Stimulated activated CD4-positive, alpha-beta T cell treated with anti-CD3 and anti-CD28 coated beads, Interleukin-12 subunit alpha, Interleukin-12 subunit beta, amount 100 ng/mL, for 4 hours (primary cell): ENCODE measurements at places on chromosomes 2 and 18.

GRCh38 chr2:55092439-55092838 lies 42.2 kb upstream of the RTN4 start:
- DNase-seq: no peak

DNA sequence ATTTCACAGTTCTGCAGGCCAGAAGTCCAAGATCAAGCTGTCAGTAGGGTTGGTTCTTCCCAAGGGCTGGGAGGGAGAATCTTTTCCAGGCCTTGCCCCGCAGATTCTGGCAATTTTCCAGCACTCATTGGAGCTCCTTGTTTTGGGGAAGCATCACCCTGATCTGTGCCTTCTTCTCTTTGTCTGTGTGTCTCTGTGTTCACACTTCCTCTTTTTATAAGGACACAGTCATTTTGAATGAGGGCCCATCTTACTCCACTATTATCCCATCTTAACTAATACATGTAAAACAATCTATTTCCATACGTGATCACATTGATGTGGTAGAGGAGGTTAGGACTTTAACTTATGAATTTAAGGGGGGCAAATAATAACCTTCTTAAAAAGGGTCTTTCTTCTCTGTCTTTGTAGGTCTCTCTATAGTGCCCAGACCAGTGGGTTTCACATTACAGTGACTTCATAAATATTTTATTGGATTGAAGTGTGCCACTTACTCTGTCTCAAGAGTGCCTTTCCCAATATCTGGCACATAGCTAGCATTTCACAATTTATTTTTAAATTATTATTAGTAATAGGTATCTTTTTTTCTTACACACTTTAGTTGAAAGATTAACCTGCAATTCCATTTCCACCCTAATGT lies 68.9 kb upstream of the CBLN2 start:
- DNase-seq: no peak

DNA sequence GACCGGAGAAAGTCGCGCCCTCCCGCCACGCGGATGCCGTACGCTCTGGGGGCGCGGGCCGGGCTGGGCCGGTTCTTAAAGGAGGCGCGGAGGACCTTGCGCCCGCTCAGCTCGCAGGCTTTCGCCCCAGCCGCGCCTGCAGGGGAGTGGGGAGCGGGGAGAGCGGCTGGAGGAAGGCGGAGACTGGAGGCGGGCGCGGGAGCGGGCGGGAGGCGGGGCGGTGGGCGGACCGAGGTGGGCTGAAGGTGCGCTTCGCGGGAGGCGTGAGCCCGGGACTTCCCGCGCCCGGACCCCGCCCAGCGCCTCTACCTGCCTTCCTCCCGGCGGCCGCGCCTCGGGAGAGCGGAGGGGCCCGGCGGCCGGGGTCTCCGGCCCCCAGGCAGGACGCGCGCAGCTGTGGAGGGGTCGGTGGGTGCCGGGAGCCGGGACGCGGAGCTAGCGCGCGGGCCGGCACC lies at the start of gene ADRA2B:
Gene ADRA2B, minus strand, starts transcription at position 148 of the 455 bp plus-strand sequence. CDS start 422 bp downstream, outside the sequence.
- DNase-seq: peak; percentile 87

- DNase-seq: no peak
Measured at GRCh38 chr2:68980956-68981355, 6.5 kb downstream of the GKN1 start.

DNA sequence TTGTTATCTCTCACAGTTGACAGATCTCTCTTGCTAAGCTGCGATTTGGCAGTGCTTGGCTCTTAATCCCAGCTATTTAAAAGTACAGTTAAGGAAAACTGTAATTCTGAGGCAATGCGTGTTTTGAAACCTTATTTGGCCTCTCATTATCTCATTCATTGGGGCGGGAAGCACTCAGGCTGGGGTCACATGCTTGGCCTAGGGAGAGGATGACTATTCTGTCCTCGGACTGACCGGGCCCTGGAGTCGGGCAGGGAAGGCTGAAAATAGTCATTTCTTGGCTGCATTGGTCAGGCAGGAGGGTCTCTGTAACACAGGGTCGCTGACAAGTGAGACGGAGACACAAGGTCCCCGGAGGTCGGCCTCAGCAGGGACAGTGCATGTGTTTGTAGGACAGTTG lies 20.2 kb upstream of the EMILIN2 start:
- no peak for DNase-seq

DNA sequence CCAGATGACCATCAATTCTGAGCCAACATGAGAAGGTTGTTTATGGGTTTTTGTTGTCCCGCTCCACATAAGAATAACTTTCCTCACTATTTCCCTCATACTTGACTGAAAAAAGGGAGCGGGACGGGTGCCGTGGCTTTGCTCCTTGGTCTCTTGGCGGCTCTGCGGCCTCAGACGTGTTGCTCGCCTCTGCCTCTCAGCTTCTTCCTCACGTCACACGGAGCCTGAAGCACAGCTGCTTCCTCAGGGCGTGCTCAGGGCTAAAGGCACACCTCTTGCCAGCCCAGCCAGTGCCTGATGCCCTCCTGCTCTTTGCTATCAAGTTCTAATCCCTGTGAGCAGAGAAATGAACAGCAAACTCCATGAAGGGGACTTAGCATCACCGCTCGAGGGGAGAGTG lies 17.9 kb upstream of the ID2 start:
- no peak for DNase-seq

- no peak for DNase-seq
Measured at GRCh38 chr18:53408271-53408670, 816.2 kb downstream of the MBD2 start.

DNA sequence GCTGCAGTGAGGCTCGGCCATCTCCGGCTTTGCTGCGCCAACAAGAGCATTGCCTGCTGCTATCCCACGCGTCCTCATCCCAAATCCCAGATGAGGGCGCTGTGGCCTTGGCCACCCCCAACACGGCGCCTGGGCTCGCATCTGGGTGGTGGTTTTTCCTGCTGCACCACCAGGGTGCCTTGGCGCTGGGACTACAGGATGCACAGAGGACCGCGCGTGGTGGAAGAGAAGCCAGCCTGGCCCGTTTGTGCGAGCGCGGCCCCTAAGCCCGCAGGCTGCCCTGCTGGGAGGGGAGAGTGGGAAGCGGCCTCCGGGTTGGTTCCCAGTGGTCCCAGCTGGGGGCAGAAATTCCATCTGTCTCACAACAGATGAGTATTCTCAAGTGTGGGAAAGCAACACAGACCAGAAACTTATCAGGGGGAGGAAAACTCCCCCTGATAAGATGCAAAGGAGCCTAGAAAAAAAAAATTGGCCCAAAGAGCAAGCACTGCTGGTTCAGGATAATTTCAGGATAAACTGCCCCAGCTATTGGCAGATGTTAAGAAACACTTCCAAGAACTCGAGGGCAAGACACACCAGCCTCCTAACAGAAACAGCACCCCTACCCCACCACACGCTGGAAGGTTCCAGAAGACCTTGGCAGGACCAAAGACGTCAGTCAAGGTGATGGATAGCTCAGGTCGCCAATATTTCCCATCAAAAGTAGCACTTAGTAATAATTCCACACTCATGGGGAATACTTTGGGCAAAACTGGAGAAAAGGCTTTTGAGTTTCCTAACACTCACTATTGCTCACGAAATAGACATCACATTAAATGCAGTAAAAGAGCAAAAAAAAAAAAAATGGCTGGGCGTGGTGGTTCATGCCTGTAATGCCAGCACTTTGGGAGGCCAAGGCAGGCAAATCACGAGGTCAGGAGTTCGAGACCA lies 152.1 kb downstream of the PXDN start:
- DNase-seq: no peak

DNA sequence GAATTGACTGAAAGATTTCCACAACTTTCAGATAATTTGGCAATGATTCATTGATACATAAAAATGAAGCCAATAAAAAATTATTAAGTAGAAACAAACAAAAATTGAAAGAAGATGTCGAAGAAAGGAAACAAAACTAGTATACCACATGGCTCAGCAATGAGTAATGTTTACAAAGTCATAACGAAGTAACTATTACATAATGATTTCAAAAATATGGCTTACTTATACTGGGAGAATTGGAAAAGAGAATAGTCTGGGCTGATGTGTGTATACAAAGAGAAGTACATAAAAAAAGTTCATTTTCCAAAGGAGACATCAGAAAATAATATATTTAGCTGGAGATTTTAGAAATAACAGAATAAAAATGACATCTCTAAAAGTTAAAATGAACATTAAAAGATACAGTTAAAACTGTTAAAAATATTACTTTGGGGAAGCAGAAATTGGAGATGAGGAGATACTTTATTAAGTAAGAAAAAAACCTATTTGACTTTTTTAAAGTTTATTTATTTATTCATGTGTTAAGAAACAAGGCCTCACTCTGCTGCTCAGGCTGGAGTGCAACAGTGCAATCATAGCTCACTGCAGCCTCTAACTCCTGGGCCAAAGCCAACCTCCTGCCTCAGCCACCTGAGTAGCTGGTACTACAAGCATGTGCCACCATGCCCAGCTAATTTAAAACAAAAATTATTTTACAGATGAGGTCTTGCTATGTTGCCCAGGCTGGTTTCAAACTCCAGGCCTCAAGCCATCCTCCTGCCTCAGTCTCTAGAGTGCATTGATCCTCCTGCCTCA lies 409.7 kb upstream of the PIK3C3 start:
- no peak for DNase-seq

GRCh38 chr2:120210270-120210693 lies 12.9 kb downstream of the TMEM185B start:
- DNase-seq: no peak

GRCh38 chr2:98175811-98176210 lies 88.8 kb downstream of the VWA3B start:
- no peak for DNase-seq

DNA sequence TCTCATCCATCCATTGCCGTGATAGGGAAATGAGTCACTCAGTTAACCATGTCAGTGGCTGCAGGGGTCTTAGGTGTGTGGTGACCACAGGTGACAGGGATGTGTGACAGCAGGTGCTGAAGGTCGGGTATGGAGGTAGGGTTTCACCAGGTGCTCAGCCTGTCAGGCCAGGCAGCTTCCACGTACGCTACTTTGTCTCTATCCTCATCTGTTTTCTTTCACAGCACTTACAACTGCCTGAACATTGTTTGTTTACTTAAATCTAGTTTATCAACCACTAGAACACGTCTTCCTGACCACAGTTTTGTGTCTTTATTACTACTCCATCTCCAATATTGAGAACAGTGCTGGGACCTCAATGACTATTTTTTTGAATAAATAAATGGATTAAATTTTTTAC lies 11.4 kb upstream of the UXS1 start:
- DNase-seq: no peak

GRCh38 chr2:127701193-127701650 lies at the start of gene SFT2D3:
Gene SFT2D3, plus strand, starts transcription at chr2:127701497. Its CDS starts 32 bp downstream, at chr2:127701529.
- peak; percentile 88 for DNase-seq

DNA sequence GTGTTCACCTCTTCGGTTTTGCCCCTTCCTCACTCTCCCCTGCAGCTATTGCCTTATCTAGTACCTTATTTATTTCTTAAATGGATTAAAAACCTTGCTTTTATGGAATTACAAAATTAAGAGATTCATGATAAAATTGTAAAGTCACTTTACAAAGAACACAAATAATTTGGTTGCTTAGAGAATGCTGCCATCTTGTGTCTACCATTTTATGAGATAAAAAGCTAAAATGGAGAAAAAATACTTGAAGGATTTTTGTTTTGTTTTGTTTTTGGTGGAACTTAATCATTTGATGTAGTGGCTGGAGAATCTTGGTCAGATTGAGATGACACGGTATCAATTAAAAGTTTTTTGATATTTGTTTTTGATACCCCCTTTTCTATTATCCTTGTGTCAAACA lies 69.6 kb downstream of the R3HDM1 start:
- DNase-seq: no peak

DNA sequence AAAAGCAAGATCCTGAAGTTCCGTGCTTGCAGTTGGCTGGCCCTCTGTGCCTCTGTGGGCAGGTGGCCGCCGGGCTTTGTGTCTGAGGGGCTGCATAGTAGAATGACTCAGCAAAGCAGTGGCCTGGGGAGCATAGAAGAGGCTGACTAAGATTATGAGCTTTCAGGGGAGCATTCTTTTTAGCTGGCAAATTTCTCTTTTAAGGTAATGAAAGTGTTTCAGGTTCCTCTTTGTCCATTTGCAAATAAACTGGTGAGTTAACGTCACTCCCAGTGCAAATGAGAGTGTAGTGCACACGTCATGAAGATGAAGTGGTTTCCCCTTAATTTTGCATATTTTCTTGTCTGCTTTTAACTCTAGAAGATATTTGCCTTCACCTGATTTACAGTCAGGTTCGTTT lies 98.6 kb downstream of the BCL2L11 start:
- no peak for DNase-seq

GRCh38 chr2:134074619-134075018 lies 179.3 kb upstream of the MGAT5 start:
- DNase-seq: no peak

GRCh38 chr18:7980136-7980535 lies 413.0 kb downstream of the PTPRM start:
- DNase-seq: no peak

DNA sequence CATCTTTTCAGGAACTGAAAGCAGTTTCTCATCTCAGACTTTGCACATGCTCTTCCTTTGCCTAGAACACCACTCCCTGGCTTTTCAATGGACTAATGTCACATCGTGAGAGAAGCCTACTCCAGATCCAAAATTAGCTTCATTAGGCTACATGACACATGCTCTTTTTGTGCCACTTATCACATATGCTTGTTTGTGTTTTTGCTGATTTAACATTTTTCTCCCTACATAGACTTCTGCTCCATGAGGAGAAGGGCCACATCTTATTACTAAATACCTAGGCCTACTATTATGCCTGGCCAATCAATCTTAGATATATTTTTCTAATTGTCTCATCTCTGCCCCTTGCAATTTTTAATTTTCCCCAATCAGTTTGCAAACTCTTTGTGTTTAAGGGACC lies 186.4 kb upstream of the LHCGR start:
- DNase-seq: no peak

- no peak for DNase-seq
Measured at GRCh38 chr2:204479557-204479956, 65.7 kb upstream of the PARD3B start.
